Inflammatory macrophage treated with lipopolysaccharide for 4 hours (primary cell): ENCODE measurements at places on chromosomes 7 and 10.

- no peak for DNase-seq
Measured at GRCh38 chr7:148915211-148915610, 31.1 kb upstream of the EZH2 start.

GRCh38 chr7:136062625-136063325 is 85.6 kb upstream of the MTPN start:
- DNase-seq: no peak

GRCh38 chr7:64619705-64620104 is 46.2 kb upstream of the ZNF107 start:
- DNase-seq: no peak

GRCh38 chr10:79139124-79139835 is 70.5 kb downstream of the ZMIZ1 start:
- peak; percentile 20 for DNase-seq

DNA sequence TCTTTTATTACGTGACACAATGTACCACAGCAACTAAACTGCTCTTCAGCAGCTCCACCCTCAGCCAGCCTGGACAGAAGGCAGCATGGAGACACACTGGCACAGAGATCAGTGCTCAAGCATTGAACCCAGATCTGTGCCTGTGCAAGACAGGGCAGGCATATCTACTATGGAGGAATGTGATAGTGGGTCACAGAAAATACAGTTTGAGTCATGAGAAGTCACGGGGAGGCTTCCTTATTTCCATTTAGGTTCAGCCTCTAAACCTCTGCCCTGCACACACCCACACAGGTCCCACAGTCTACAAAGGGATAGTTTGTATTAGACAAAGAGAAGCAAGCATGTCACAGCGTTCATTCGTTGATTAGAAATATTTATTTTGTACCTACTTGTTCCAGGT is 187.4 kb upstream of the AGR3 start:
- peak; percentile 94 for DNase-seq

DNA sequence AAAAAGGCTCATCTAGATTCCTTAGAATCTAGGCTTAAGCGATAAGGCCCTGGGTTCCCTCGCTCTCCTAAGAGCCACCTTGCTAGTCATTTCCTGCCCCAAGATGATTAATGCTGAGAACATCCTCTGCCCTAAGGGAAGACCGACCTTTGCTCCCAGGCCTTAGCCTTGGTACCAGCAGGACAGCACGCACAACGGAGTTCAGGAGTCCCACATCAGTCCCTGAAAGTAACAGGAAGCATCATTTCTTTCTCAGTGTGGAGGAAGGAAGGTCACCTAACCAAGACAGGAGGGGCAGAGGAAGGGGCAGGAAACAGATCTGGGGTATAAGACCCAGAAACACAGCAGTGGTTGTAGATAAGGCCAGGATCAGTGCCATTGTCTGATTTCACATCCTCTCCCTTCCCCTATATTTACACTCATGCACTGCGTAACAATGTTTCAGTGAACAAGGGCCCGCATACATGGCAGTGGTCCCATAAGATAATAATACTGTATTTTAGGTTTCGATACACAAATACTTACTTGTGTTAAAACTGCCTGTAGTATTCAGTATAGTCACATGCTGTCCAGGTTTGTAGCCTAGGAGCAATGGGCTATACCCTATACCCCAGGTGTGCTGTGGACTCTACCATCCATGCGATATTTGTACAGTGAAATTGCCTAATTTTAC is 8.1 kb upstream of the FAM107B start:
- no peak for DNase-seq

DNA sequence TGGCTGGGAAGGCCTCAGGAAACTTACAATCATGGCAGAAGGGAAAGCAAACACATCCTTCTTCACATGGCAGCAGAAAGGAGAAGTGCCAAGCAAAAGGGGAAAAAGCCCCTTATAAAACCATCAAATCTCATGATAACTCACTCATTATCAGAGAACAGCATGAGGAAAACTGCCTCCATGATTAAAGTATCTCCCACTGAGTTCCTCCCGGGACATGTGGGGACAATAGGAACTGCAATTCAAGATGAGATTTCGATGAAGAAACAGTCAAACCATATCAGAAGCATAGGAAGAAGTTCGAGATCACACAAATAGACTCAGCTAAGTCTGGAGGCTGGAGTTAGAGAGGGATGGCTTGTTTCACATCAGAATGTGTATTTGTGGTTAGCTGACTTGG is 869.4 kb upstream of the PHF14 start:
- DNase-seq: no peak

- no peak for DNase-seq
Measured at GRCh38 chr7:17651341-17651740, 289.0 kb downstream of the SNX13 start.

DNA sequence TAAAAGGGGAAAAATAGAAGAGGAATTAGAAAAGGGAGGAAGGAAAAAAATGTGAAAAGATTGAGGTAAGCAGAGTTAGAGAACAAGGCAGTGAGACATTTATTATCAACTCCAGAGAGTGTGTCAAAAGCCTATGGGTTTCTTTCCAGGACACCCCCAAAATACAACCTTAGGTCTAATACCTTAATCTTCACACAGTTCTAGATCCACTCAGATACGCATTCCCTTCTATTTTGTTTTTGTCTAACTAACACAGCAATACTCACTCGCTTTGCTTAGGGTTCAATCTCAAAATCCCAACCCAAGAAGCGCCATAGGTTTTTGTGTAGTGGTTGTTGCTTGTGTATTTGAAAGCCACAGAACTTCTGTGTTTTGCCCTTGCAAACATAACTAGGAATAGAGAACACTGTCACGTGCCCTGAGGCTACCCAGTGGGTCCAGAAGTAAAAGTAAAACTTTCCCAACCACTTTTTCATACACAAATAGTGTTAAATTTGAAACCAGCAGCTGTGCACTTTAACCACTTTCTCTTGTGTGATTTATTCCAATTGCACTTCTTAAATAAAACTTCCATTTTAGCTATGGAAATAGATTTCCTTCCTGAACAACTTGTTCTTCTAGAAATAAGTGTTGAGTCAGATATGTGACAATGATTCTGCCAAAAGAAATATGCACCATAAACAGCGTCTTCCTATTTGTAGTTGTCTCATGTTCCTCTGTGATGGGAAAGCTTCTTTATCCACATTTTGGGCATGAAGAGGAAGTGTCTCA is 414.7 kb upstream of the GHITM start:
- no peak for DNase-seq

DNA sequence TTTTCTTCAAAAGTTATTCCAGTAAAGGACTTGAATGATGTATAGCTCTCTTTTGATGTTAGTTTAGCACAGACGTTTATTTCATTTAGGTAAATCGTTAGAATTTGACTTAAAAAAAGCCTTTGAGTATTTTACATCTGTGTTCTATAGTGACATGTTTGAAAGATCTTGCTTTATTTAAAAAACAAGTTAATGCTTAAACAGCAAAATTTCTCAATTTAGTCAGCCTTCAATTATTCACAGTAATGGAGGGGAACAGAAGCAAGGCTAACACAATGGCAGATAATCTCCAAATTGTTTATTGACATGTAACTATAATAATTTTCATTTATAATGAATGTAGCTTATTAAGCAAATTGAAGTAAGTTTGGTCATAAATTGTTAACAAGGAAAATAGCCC is 63.5 kb downstream of the MKLN1 start:
- DNase-seq: no peak

- no peak for DNase-seq
Measured at GRCh38 chr10:61793760-61794703, 107.5 kb upstream of the ARID5B start.

GRCh38 chr7:108809356-108809755 is 239.7 kb downstream of the DNAJB9 start:
- no peak for DNase-seq

GRCh38 chr10:88991899-88992320 is 1.3 kb downstream of the FAS start:
- peak; percentile 77 for DNase-seq

DNA sequence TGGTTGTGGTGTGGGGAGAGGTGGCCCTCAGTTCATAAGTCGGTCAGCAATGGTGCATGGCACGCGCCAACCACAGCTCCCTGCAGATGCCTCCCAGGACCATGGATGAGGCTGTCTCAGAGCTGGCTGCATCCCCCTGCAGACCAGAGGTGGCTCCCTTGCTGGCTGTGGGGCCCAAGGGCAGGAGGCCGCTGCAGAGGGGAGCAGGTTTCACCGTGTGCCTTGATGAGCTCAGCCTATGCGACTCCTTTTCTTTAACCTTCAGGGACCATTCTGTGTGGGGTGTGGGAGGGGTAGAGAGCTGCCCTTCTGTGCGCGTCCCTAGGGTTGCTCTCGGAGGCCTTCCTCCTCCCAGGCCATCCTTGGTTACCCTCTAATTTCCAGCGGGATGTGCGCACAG is 152.4 kb downstream of the ACTR3B start:
- DNase-seq: no peak

- DNase-seq: no peak
Measured at GRCh38 chr7:6338551-6339274, 66.3 kb upstream of the CYTH3 start.

DNA sequence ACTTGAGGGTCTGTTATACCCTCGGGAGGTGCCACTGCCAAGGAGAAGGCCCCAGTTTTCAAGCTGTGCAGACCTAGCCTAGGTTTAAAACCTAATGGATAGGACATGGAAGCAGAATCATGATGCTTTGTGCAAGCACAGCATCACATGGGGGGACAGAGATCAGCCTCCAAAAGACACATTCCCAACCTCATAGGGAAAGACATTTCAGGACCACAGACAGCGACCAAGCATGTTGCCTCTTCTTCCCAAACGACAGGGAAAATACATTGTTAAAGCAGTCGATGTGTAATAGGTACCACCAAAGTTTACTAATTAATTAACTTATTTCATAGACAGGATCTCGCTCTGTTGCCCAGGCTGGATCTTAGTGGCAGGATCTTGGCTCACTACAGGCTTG is 573.9 kb downstream of the TCERG1L start:
- no peak for DNase-seq

GRCh38 chr7:52854681-52855080 is 180.8 kb upstream of the POM121L12 start:
- no peak for DNase-seq

DNA sequence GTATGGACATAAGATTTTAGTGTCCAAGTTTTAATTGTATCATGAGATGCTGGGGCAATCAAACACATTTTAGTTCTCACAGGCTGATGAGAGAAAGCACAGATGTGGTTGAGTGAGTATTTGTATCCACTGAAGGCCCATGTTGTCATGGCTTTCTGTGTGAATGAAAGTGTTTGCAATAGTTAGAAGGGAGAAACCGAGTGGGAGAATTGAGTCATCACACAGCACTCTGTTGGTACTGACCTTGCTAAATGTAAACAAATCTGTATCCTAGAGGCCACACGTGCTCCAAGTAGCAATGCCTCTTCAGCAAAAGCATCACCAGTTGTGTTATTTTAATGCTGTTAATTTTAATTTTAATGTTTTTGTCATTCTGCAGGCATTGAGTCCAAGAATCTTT is 121.2 kb downstream of the EMX2 start:
- no peak for DNase-seq

DNA sequence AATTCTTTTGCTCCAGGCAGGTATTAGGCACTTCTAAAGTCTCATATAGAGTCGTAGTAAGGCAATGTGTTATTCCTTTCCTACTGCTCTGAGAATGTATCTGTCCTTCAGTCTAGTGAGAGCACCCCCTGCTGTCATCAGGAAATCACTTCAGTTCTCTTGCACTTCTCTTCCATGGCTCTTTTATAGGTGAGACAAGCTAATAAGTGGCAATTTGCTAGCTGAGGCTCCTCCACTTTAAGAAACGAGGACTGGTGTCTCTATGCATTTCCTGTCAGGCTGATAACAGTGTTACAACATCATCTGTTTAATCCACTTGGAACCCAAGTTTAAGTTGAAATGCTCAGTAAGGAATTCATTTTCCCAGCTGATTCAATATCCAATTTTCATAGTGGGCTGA is 350.6 kb downstream of the TFEC start:
- peak; percentile 36 for DNase-seq

DNA sequence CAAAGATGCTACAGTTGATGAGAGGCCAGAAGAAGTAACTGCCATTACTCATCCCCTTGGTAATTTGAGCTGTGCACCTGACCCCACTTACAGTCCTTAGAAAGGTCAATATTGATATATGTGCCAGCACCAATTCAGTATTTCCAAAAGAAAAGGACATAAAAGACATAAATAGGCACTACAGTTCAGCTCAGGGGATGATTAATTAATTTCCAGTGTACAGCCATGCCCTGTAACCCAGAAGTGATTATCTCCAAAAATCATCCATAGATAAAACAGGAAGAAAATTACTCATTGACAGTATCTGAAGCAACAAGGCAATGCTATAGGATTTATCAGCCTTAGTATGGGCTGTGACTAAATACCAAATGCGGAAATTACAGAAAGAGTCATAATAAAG is 82.4 kb downstream of the PHYHIPL start:
- no peak for DNase-seq
